ENCODE measurements at places on chromosomes 13 and 19.

DNA sequence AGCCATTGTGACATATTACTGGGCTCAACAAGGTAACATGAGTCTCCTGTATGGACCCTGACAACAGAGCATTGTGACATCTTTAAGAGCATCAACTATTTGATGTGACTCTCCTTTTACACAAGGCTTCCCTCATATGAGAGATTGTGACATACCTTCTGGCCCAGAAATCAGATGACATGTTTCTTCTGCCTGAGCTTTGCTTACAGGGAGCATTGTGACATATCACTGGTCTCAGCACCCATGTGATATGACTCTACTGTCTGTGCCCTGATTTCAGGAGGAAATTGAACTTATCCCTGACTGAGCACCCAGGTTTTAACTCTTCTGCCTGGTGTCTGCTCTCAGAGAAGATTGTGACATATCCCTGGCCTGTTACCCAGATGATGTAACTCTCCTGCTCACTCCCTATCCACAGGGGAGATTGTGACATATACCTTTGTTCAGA, 15.9 kb upstream of the ZNF681 start:
- no peak for DNase-seq

DNA sequence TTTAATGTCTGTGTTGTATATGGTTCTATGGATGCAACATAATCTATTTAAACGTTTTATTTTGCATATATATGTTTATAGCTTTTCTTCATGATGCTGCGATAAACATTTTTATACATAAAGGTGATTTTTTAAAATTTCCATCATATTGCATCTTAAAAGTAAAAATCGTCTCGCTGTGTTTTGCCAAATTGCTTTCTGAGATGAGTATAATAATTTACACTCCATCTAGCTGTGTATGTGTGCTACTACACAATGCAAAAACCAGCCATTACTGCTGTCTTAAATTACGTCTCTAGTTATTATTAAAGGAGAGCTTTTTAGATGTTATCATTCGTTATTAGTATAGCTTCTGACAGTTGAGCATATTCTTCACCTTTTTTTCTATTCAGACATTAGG, 37.2 kb downstream of the METTL21C start:
- no peak for DNase-seq

GRCh38 chr13:35699825-35700510, 223.5 kb upstream of the MAB21L1 start:
- peak; percentile 25 for DNase-seq

DNA sequence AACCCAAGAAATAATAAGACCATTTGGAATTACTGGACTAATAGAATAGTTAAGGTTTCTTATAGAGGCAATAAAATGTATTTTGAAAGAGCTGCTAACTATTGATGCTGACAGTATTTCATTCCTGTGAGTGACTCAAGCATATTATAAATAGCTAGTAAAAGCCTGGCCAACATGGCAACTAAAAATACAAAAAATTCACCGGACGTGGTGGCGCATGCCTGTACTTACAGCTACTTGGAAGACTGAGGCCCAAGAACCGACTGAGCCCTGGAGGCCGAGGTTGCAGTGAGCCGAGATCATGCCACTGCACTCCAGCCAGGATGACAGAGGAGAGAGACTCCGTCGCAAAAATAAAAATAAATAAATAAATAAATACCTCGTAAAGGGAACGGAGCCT, 5.4 kb upstream of the ICAM3 start:
- DNase-seq, result no peak

DNA sequence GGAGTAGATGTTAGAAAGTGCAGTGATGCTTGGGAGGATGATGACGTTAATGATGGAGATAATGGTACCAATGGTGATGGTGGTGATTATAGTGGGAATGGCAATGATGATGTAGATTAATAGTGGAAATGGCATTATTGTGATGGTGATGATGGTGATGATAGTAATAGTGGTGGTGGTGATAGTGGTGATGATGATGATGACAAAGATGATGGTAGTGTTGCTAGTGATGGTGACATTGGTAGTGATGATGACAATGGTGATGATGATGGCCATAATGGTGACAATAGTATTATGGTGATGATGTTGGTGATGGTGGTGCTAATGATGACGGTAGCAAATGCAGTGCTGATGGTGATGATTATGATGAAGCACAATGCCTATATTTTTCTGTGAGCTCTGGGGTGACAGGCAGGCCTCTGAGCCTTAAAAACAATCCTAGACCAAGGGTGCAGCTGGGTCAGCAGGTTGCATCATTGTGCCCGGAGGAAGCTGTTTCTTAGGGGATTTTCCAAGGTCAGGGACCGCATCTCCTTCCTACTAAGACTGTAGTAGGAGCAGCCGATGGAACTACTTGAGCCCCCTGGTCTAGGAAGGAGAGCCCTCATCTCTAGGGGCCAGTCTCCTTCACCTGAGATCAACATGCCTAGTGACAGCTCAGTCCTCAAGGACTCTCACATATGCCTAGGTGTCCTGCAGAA, 7.8 kb downstream of the CEACAM18 start:
- no peak for DNase-seq

- no peak for DNase-seq
Observed at GRCh38 chr19:44529536-44529935, at the start of gene CEACAM20. CEACAM20 (minus strand) TSS chr19:44529675; CDS start chr19:44529509, 166 bp downstream.

DNA sequence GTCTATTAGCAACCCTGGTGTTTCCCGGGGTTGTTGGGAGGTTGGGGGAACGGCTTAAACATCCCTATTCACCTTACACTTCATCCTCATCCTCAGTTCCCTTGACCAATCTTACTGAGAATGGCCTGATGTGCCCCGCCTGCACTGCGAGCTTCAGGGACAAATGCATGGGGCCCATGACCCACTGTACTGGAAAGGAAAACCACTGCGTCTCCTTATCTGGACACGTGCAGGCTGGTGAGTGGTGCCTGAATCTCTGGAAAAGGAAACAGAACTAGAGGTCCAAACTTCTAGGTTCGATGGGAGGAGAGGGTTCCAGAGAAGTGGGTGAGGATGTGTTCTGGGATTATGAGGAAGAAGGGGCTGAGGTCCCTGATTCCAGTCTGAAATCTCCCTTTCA, 5.9 kb downstream of the PINLYP start:
- no peak for DNase-seq

GRCh38 chr19:34135054-34135800, 37.1 kb upstream of the LSM14A start:
- DNase-seq, result no peak

GRCh38 chr19:56301155-56301554, 13.5 kb downstream of the ZSCAN5A start:
- DNase-seq, result no peak

- no peak for DNase-seq
Observed at GRCh38 chr19:2424686-2425621, 2.4 kb downstream of the TIMM13 start.

GRCh38 chr13:80069374-80069773, 271.6 kb downstream of the SPRY2 start:
- no peak for DNase-seq

GRCh38 chr19:45779231-45780145, 2.8 kb downstream of the DMPK start:
- peak; percentile 99 for DNase-seq

DNA sequence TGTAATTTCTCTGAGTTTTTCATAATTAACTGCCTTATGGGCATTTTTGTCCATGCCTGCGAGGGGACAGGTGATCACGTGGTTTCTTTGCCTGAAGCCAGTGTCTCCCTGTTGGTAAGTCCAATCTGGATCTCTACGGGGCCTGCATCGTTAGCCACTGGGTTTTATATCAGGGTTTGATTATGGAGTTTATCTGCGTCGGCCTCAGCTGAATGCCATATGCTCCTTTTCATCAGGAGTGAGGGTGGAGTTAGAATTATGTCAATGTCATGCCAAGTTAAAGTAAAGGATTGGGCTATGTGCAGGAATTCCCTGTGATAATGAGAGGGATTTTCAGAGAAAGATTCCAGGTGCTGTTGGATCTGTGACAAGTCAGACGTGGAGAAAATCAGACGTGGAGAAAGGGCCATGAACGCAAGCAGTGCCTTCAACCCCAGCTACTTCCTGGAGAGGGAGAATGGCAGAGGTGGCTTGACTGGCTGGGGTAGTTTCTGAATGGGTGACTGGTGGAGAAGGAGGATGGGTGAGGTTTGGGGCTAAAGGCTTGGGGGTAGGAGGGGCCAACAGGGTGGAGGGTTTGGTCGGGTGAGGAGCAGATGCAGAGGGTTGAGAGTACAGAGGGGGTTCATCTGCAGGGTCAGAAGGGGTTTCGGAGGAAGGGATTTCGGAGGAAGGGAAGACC, 24.3 kb downstream of the TMEM255B start:
- DNase-seq, result no peak

- no peak for DNase-seq
Observed at GRCh38 chr13:83943530-83944279, 61.4 kb upstream of the SLITRK1 start.

- DNase-seq, result no peak
Observed at GRCh38 chr19:49348305-49349189, 13.3 kb downstream of the CD37 start.

DNA sequence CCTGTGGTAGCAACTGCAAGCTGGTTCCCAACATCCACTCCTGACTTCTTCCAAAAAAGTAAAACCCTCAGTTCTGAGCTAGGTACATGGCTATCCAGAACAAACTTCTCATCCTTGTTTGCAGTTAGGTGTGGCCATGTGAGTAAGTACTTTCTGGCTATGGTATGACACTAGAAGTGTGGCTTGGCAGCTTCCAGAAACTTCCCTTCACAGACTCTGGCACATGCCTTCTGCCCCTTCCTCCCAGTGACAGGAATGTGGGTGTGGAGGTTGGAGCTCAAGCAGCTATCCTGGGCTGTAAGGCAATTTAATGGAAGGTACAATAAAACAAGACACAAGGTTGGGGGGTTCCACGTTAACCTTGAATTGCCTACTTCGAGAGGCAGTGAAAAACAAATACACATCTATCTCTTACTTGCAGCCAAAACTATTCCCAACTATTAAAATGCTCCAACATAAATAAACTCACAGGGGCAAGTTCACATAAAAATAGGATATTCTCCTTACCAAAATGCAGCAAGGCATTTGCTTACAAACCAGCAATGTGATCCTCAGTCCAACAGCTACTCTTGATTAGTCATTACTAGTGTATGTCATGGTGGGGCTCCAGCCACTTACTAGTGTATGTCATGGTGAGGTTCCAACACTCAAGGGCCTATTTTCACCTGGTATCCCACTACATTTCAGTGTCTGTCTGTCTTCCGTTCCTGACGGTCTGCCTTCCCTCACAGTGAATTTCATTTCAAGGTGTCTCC, 3.1 kb downstream of the SMG9 start:
- DNase-seq, result no peak

DNA sequence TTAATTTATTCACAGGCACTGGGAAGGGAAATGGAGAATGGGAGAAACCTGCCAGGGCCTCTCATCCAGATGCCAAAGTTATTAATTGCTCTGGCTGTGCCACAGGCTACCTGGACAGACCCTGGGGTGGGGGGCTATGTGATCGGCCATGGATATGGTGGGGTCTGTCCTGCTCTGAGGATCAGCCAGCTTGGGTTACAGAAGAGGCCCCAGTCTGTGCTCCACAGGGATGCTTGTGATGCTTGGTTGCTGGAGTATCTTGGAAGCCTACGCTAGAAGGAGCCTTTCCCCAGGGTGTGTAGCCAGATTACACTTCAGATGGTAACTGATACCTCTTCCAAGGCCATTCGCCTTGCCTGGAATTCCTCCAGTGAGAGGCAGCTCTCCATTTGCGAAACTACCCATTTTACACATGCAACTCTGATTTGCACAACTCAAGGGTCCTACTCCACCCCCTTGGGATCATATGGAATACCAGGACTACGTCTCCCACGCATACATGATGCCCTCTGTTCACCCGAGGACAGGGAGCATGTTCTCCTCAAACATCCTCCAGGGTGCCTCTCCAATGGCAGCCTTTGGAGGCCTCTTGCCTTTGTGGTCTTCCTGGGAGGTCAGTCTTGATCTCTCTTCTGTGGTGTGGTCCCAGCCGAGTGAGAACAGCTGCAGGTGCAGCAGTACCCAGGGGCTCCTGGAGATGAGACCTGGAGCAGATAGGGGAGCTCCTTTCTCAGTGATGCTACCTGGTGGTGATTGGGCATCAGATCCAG, 186.6 kb upstream of the TSHZ3 start:
- no peak for DNase-seq

DNA sequence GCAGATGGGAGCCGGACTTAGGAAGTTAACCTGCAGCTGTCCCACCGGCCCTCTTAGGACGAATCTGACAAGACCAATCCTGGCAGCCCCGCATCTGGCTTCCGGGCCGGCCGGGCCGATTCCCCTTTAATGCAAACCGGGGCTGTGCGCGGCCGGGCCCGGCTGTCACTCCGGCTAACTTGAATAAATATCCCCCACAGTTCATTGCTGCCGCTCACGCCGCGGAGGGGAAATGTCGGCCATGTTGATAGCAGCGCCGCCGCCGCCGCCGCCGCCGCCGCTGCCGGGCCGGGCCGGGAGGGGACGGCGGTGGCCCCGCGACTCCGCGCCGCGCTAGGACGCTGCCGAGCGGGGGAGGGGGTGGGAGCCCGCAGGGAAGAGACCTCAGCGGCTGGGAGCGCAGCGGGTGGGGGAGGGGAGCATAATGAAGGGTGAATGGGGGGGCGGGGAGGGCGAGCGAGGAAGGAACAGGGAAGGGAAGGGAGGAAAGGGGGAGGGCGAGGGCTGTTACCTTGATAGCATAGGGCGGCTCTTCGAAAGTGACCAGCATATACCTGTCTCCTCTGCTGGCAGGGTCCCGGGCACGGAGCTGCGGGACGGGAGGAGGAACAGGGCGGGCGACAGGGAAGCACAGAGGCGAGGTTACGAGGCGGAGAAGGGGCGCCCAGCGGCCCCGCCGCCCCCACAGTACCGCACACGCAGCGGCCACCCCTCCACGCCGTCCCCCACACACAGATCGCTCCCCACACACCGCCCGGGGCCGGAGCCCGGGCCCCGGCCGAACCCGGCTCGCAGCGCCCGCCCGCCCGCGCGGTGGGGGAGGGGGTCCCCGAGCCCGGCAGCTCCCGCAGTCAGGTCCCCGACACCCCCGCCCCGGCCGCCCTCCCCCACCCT, 1.1 kb downstream of the INTS6 start:
- peak; percentile 88 for DNase-seq

DNA sequence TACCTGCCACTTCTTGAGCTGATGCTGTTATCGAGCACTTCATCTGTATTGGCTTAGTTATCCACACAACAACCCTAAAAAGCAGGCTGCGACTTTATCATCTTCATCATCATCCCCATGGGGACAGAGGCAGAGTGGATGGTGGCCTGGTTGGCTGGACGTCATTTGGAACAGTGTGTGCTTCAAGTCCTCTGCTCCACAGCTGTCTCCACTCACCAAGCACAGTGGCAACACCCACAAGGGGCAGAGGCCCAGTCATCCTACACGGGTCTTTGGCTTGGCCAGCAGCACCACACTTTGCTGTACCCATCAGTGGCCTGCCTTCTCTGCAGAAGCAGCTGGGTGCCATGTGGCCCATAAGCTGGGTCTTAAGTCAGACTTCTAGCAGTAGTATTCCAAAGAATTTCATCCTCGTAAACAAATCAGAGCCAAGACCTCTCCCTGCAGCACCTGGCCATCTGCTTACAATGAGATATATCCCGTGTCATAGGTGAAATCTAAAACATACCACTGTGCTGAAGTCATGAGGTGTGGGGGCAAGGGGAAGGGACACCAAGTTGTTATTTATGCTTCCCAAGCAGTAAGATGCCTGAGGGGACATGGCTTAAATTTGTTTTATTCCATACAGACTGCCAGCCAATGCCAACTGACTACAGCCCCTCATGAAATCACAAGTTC, 47.9 kb upstream of the EPHX3 start:
- DNase-seq, result no peak

- DNase-seq, result no peak
Observed at GRCh38 chr19:3818466-3818865, 32.3 kb upstream of the MATK start.
